ENCODE measurements at places on chromosomes 13 and 19.
A peak's percentile ranks its signal among the peaks of the same experiment; 100 is the strongest.

- no peak for DNase-seq
These were observed 44.3 kb downstream of the SLC7A1 start for GRCh38 chr13:29551214-29551613.

- no peak for DNase-seq
These were observed 17.2 kb upstream of the RNASEH2B start for GRCh38 chr13:50892210-50892944.

DNA sequence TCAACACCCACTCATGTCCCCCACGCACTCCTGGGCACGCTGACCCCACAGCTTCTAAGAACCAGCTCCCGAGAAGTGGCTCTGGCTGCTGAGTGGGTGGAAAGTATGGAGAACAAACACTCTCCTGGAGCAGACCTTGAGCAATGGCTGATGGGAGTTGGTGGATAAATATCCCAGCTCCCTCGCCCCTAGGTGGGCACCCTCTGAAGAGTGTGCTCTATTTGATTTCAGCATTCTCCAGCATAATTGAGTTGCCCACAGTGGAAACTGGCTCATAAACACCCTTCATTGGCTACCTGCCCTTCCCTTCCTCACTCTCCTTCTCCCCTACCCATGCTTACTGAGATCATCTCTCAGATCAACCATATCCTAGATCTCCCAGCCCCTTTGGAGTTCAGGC, 41.5 kb upstream of the ADGRE5 start:
- DNase-seq: no peak

GRCh38 chr13:34086281-34086680, 268.3 kb downstream of the RFC3 start:
- no peak for DNase-seq

DNA sequence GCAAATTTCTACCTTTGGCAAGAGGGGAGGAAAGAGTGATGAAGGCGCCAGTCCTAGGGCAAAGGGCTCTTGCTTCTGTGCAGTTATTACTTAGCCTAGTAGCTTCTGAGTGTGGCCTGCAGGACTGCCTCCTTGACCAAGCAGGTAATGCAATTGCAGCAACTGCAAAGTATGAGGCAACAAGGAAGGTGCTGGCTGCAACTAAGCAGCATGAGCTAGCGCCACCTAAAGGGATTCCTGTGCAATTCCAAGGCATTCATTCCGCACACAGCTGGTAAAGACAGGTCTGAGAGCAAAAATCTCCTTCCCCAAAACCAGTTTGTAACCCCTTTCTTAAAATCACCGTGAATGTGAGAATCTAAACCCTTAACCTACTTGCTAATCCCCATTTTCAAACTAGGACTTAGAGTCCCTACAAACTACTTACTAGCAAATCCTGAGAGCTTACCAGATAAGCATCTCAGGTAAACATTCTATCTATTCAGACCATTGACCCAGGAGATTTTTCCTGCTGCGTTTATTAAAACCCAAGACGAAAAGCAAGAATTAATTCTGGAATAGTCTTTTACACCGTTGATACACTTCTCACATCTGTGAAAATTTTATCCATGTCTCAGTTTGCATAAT, 62.9 kb downstream of the DCT start:
- no peak for DNase-seq

DNA sequence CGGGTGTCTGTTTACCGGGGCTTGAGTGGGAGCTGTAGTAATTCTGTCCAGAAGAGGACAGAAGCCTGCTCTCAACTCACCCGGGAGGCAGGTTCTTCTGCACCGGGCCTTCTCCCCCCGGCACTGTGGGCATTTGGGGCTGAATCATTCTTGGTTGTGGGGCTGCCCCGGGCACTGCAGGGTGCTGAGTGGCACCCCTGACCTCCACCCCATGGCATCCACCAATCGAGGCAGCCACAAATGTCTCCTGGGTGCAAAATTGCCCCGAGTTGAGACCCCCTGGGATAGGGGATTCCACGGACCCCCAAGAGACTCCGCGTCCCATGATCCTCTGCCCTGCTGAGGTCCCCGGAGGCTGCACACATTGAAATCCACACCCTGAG, 68.8 kb downstream of the GNG7 start:
- DNase-seq: no peak

GRCh38 chr13:92807966-92808365, 418.6 kb upstream of the GPC6 start:
- no peak for DNase-seq

DNA sequence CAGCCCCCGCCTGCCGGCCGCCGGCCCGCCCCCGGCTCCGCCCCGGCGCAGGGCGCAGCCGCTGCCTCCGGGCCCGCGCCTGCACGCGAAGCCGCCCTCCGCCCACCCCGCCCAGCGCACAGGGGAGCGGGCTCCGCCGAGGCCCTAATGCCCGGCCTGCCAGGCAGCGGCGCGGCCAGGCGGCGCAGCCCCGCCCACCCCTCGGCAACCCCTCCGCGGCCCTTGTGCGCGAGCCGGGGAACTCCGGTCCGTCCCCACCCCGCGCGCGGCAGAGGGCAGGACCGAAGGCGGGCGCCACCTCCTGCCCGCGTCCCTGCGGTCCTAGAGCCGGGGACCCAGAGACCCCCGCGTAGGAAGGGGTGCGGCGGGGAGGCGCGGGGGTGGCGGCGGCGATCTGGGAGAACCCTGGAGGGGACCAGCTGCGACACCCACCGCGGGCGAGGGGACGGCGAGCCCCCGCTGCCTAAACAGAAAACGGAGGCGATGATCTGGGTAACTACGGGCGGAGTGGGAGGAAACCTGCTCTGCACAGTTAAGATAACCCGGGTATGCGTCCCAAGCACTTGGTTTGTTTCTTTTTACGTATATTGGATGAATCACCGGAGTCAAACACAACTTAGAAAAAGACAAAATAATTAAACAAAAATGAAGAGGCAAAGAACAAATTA, 350 bp upstream of the USP12 start:
- peak; percentile 93 for DNase-seq

GRCh38 chr19:45471931-45472562, 4.3 kb downstream of the FOSB start:
- DNase-seq: no peak

Data from sciatic nerve (tissue), 2 donors.